Posterior vena cava (tissue), 2 donors: ENCODE measurements at places on chromosomes 11 and 22. TPM values are rescaled to one million over a fixed set of nuclear protein-coding genes. Genes with fewer than 3 reads are reported as not detected.

RCOR2 gene
- 2.7 TPM for total RNA-seq

SLC5A12 gene
- not detected for total RNA-seq

PTPRCAP gene
- total RNA-seq = 2.5 TPM

DSCAML1 gene
- total RNA-seq = 1.5 TPM

ARVCF gene
- 20.1 TPM for total RNA-seq

C11orf58 gene
- total RNA-seq = 101 TPM

SERHL2 gene
- total RNA-seq = 2.0 TPM

PHETA2 gene
- total RNA-seq = 15.2 TPM

EMID1 gene
- 2.4 TPM for total RNA-seq

OR4D5 gene
- not detected for total RNA-seq

MS4A7 gene
- total RNA-seq = 52.5 TPM

ARL14EP gene
- total RNA-seq = 22.7 TPM

SMC1B gene
- not detected for total RNA-seq

TRIM22 gene
- 40.7 TPM for total RNA-seq

GNAZ gene
- total RNA-seq = 34.3 TPM

MEI1 gene
- 1.4 TPM for total RNA-seq

OR52H1 gene
- 0.51 TPM for total RNA-seq

OR52K1 gene
- total RNA-seq = not detected

NEFH gene
- 0.33 TPM for total RNA-seq

KIRREL3 gene
- total RNA-seq = 0.10 TPM

AP1B1 gene
- 53.7 TPM for total RNA-seq

KDELR3 gene
- total RNA-seq = 14.5 TPM

MAFF gene
- 72.7 TPM for total RNA-seq

CCDC188 gene
- total RNA-seq = 1.00 TPM

CCDC89 gene
- total RNA-seq = 2.5 TPM

HOATZ gene
- not detected for total RNA-seq

C11orf52 gene
- total RNA-seq = 1.7 TPM

RPS13 gene
- total RNA-seq = 813 TPM

LRRC4C gene
- total RNA-seq = 0.69 TPM

SYT13 gene
- not detected for total RNA-seq

KCNJ5 gene
- 1.9 TPM for total RNA-seq

OR52E4 gene
- not detected for total RNA-seq

P4HA3 gene
- total RNA-seq = 3.3 TPM

SLC7A4 gene
- total RNA-seq = 8.9 TPM

RAC2 gene
- total RNA-seq = 12.9 TPM

NECTIN1 gene
- 11.4 TPM for total RNA-seq

SLN gene
- total RNA-seq = 475 TPM

RFPL2 gene
- not detected for total RNA-seq

OR56A3 gene
- not detected for total RNA-seq

HEPN1 gene
- 0.28 TPM for total RNA-seq

TSPAN32 gene
- total RNA-seq = 3.6 TPM
